HFFc6 (cell line): ENCODE measurements at places on chromosomes 4 and X.
A peak's percentile ranks its signal among the peaks of the same experiment; 100 is the strongest.

DNA sequence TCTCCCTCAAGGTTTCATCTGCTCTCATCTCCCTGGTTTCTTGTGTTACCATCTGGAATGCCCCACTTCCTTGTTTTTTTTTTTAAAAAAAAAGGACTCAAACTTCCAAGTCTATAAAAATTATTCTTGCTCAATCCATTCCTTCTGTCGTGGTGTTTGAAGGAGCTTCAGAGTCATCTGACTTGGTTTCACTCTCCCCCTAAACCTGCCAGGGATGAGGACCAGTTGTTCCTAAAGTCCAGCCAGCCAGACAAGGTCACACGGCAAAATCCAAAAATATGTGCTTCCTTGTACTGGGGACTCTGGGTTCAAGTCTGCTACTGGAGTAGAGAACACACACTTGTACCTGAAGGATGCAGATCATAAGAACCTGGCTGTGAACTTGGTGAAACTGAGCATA, 84.5 kb upstream of the GPM6B start:
- H3K4me3 ChIP-seq: no peak overlapping the region
- no peaks in the 10 kb centered on the region for H3K27me3 ChIP-seq

DNA sequence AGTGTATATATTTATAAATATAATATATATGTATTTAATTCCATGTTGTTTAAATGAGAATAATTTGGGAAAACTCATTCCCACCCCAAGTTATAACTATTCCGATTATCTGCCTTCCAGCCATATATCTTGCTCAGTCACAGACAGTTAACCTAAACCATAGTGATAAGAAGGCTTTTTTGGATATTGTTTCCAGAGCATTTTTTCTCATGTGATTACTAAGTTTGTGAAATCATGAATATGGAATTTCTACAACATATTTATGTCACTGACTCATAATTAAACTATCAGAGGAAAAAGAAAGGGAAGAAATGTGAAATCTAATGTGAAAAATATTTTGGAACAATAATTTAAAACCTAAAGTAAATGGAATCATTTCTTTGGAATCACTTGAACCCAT, 1163.5 kb upstream of the PABPC4L start:
- no peaks in the 10 kb centered on the region for H3K36me3 ChIP-seq
- H3K27ac ChIP-seq: no peak overlapping the region; the same call in 1 of the 2 replicates
- DNase-seq: peak; percentile 32
- no peak overlapping the region for H3K4me3 ChIP-seq
- H3K4me1 ChIP-seq: peaks cover 21% of the 10 kb centered on the region; the same call in 1 of the 2 replicates

- peaks cover 6% of the 10 kb centered on the region for H3K4me1 ChIP-seq
- H3K4me3 ChIP-seq: no peak overlapping the region
- no peak overlapping the region for H3K27ac ChIP-seq
- no peak for DNase-seq
- H3K36me3 ChIP-seq: no peaks in the 10 kb centered on the region
- H3K27me3 ChIP-seq: peaks cover 52% of the 10 kb centered on the region
These were observed 71.4 kb upstream of the PSAPL1 start for GRCh38 chr4:7506119-7506518.

- no peak for DNase-seq
- no peaks in the 10 kb centered on the region for H3K27me3 ChIP-seq
- peaks cover 11% of the 10 kb centered on the region; the same call in 1 of the 2 replicates for H3K36me3 ChIP-seq
- no peak overlapping the region for H3K27ac ChIP-seq
These were observed 334.4 kb downstream of the SPRY1 start for GRCh38 chr4:123731035-123731434.

GRCh38 chr4:36900446-36900987, 344.0 kb upstream of the NWD2 start:
- no peak overlapping the region for H3K27ac ChIP-seq
- H3K4me1 ChIP-seq: no peaks in the 10 kb centered on the region
- DNase-seq: no peak
- no peak overlapping the region for H3K4me3 ChIP-seq

- DNase-seq: no peak
- H3K36me3 ChIP-seq: no peaks in the 10 kb centered on the region
- H3K4me1 ChIP-seq: peaks cover 7% of the 10 kb centered on the region
- no peaks in the 10 kb centered on the region for H3K27me3 ChIP-seq
These were observed 290.7 kb upstream of the PCDH18 start for GRCh38 chr4:137823007-137823406.

GRCh38 chr4:87311684-87312083, 11.0 kb downstream of the HSD17B13 start:
- no peak for DNase-seq
- no peaks in the 10 kb centered on the region for H3K36me3 ChIP-seq
- H3K27me3 ChIP-seq: peaks cover 2% of the 10 kb centered on the region; the same call in 1 of the 2 replicates
- H3K4me1 ChIP-seq: peaks cover under 1% of the 10 kb centered on the region; the same call in 1 of the 2 replicates
- H3K27ac ChIP-seq: no peak overlapping the region

GRCh38 chr4:6178757-6179156, 21.6 kb downstream of the JAKMIP1 start:
- H3K4me1 ChIP-seq: no peaks in the 10 kb centered on the region
- peaks cover 5% of the 10 kb centered on the region for H3K27me3 ChIP-seq
- no peak overlapping the region for H3K4me3 ChIP-seq
- 0 out of 2 replicates have a peak, but pooled peaks cover 6% of the 10 kb centered on the region for H3K36me3 ChIP-seq

DNA sequence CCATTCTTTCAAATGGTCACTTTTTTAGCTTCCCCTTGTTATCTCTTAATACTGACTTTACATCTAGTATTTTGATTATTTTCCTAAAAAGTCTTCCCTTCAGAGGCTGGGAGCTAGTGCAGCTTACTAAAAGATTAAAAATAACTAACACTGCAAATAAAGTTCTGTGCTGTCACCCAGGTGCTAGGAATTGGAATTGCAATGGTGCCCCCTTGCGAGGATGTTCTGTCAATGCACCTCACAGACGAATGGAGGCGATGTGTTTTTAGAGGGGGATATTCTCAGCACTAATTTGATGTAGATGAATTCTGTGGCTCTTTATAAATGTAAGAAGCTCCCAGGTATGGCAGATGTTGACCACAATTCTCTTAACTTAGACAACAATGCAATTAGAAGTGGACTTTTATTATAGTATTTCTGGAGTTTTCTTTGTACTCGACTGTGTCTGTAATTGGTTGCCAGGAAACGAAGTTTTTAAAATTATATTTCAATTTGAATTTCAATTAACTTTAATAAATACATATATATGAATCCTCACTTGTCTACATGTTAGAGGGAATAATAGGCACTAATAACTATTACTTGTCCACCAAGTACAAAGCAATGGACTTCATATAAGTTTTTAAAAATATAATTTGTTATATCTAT, 22.0 kb upstream of the SMIM31 start:
- DNase-seq: peak; percentile 25
- H3K27ac ChIP-seq: no peak overlapping the region
- no peaks in the 10 kb centered on the region for H3K4me1 ChIP-seq
- no peaks in the 10 kb centered on the region for H3K36me3 ChIP-seq

GRCh38 chr4:94458682-94459081, 6.9 kb downstream of the PDLIM5 start:
- H3K27me3 ChIP-seq: peaks cover 1% of the 10 kb centered on the region; the same call in 1 of the 2 replicates
- DNase-seq: no peak
- peak overlapping the region; percentile 26; the same call in 1 of the 2 replicates for H3K27ac ChIP-seq
- no peak overlapping the region; the same call in 1 of the 2 replicates for H3K4me3 ChIP-seq

DNA sequence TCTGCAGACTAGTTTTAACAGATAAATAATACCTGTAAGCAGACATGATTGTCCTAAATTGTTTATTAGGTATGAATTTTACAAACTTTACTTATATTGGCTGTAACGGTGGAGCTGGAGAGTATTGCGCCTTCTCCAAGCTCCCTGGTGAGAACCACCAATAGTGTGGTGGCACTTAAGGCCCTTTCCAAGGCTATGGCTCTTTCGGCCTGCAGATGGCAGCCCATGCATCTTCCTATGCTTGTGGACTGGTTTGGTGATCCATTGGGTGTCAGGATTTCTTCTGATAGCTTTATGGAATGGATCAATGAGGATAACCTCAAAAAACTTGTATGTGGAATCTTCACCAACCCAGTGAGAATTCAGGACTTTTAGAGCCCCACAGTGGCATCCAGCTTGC, 7.8 kb downstream of the LARP1B start:
- peaks cover 12% of the 10 kb centered on the region for H3K4me1 ChIP-seq
- H3K36me3 ChIP-seq: no peaks in the 10 kb centered on the region
- no peak overlapping the region for H3K4me3 ChIP-seq
- DNase-seq: peak; percentile 12
- no peak overlapping the region for H3K27ac ChIP-seq

- H3K4me3 ChIP-seq: peak overlapping the region; percentile 68
- H3K4me1 ChIP-seq: peaks cover 80% of the 10 kb centered on the region
These were observed 91.1 kb upstream of the VEGFC start for GRCh38 chr4:176883681-176884418.

- H3K4me1 ChIP-seq: peaks cover 34% of the 10 kb centered on the region
- no peaks in the 10 kb centered on the region for H3K27me3 ChIP-seq
- H3K4me3 ChIP-seq: no peak overlapping the region
- peaks cover 6% of the 10 kb centered on the region; the same call in 1 of the 2 replicates for H3K36me3 ChIP-seq
- H3K27ac ChIP-seq: no peak overlapping the region
These were observed 29.3 kb downstream of the ZNF827 start for GRCh38 chr4:145909281-145909715.

DNA sequence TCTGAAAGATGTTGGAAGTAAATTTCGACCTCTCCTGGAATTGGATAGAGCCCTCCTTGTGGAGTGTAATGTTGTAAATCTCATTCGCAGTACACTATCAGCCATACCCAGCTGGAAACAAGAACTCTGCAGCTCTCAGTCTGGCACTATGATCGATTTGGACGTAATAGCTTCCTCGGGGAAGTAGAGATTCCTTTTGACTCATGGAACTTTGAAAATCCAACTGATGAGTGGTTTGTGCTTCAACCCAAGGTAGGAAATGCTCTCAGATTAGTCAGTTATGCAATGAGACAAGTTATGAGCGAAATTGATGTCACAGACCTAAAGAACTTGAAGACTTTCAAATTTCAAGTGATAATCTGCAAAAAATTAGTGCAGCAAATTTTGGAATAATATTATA, 103.9 kb downstream of the SYTL5 start:
- H3K4me1 ChIP-seq: no peaks in the 10 kb centered on the region
- peaks cover 2% of the 10 kb centered on the region; the same call in 1 of the 2 replicates for H3K27me3 ChIP-seq
- no peak overlapping the region for H3K4me3 ChIP-seq
